AG20443 (cell line): ENCODE measurements at places on chromosomes 7 and 10.

DNA sequence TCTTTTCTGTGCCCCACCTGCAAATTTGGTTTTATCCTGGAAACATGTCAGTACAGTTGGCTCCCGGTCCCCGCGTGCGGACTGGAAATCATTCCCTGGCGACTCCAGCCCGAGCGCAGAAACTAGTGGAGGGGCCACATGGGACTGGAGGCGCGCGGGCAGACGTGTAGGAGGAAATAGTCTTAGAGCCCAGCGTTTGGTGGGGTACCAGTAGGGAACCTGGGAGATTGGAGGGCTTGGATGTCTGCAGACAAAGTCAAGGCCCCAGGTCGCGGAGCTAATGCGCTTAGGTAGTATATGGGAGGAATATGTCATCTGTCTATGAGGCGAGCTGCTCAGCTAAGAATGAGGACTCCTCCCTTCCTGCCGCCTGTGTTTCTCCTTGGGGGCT is 1.3 kb downstream of the GALNT17 start:
- DNase-seq: no peak

DNA sequence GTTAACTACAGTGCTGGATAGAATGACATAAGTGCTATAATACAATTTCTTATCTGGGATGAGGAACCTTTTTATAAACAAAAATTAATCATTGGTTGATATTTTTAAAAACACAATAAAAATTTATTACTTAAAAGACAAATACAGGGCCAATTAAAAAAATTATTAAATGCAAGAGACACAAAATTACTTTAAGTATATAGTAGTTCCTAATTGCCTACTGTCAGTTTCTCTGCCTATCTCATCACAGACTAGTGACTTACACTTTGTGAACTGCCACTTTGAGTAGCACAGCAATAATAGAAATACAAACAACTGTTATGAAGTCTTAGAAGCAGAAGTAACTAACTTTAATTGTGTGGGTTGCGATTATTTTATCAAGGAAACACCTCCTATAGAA is 8.4 kb downstream of the TES start:
- no peak for DNase-seq

- DNase-seq: no peak
Observed at GRCh38 chr7:132059141-132059540, 502.7 kb upstream of the PODXL start.

- DNase-seq: no peak
Observed at GRCh38 chr7:39539816-39540215, 26.4 kb upstream of the YAE1 start.

GRCh38 chr10:1449021-1449420 is 288.3 kb downstream of the ADARB2 start:
- no peak for DNase-seq

- no peak for DNase-seq
Observed at GRCh38 chr7:142792129-142792528, 21.4 kb downstream of the PRSS2 start.

DNA sequence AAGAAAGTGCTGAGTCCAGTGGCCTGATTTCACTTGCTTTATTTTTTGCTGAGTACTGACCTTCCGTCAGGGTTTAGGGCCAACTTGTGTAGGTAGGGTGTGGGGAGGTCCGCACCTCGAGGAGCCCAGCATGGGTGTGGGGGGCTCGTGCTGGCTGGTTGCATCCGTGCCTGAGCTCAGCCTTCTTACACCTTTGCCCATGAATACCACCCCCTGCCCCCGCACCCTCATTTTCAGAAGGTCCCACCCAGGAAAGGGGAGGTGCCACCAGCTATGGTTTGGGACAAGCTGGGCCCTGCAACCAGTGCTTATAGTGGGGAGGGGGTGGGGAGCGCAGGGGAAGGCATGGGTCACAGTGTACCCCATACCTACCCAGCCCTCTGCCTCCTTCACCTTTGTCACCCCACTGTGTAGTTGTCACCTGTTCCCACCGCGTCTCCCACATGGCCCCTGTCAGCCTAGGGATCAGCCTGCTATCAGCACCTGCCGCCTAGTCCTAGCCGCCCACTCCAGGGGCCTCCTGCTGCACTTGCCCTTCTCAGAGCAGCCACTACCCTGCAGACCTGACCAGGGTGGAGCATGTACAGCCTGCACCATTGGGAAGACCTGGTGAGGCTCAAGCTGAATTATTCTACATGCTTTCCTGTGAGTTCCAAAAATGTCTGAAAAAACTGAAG is 146.2 kb upstream of the RET start:
- DNase-seq: peak; percentile 5
